ENCODE measurements at places on chromosomes 11 and 22.

DNA sequence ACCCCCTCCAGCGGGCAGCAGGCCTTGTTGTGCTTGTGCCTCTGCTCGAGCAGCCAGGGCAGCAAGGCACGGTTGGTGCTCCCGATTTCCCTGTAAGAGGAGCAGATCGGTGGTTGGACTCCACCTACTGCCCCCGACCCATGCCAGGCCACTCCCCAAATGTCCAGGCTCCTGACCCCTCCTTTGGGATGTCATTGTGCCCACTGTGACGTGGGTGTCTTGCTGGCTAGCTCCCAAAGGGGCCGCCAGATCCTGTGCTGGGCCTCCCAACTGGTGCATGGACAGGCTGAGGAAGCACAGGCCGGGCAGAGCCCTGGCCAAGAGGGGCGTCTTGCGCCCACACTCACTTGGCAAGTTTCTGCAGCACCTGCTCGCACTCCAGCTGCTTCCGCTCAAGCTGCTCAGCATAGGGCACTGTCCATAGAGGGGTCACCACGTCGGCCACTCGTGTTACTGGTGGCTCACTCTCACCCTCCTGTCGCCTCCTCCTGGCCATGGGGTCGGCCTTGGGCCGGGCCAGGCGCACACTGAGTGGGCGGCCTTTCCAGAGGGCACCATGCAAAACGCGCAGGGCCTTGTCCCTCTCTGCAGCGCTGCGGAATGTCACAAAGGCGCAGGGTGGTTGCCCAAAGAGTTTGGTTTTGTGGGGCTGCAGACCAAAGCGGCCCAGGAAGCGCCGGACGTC, at the start of gene RANBP1:
Gene RANBP1, plus strand, starts transcription at position 414 of the 685 bp plus-strand sequence. Its CDS starts 81 bp downstream, at position 495.
- peak; percentile 47 for DNase-seq

GRCh38 chr11:117866526-117866925, 9.9 kb downstream of the FXYD6 start:
- no peak for DNase-seq

DNA sequence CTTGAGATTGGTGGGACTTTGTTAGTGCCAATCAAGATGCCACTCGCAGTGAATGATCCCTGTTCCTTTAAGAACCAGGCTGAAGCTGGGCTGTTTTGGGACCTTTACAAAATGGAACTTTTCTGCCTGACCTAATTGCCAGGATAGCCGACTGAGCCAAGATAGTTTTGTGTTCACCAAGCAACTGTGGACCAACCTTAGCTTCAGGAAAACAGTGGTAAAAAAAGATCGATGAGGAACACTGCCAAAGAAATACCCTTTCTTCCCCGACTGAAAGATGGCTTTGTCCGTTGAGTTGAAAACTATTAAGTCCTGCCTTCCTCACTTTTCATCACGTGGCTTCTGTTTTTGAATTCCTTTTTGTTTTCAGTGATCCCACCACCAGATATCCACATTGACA, 157.9 kb upstream of the SORL1-AS1 start:
- DNase-seq, result no peak

GRCh38 chr22:42945027-42945426, 69.9 kb downstream of the PACSIN2 start:
- no peak for DNase-seq

- DNase-seq, result no peak
Observed at GRCh38 chr22:35299217-35299672, 449 bp upstream of the TOM1 start.

DNA sequence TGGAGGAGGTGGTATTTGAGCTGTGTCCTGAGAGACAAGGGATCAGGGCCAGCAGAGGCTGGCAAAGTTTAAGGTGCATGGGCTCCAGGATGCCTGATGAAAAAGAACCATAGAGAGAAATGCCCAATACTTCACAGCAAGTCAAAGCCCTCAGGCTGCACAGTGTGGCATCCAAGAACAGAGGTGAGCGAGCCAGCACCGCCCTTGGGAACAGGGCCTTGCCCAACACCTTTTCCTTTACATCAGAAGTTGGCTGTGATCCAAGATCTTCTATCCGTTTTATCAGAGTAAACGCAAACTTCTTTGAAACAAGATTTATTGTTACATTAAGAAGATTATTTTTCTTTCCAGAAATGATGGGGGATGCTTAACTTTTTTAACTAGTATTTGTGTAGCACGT, 1.4 kb downstream of the B3GNT6 start:
- DNase-seq, result no peak

DNA sequence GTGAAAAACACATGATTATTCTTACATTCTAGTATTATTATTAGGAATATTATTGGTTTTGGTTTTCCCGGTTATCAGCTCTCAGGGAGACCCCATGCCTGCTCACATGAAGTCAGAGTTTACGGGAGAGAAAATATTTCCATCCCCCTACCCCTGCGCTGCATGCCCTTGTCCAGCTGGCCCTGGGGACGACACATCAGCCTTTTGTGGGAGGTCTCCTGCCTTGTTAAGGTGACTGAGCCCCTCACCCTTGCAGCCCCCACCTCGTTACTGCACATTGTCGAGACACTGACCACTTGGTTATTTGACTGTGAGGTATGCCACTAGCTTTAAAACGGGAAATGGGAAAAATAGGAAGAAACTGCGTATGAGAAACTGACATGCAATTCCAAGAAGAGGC, 63.0 kb downstream of the PARVG start:
- DNase-seq, result no peak

GRCh38 chr11:75345455-75346160, 5.9 kb downstream of the ARRB1 start:
- DNase-seq, result no peak

DNA sequence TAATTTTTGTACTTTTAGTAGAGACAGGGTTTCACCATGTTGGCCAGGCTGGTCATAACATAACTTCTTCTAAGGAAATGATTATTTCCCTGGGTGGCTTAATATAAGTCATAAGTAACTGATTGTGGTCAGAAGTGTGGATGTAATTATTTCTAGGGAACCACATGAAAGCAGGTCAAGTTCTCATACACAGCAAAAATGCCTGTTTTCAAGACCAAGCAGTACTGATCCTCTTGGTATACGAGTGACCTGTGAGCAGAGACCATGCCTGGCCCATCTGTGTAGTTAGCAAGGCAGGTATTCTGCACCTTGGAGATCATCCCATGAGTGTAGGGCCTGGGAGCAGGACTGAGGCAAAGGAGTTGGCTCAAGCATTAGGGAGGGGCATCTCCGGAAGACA, 32.5 kb upstream of the NUCB2 start:
- DNase-seq, result no peak

- no peak for DNase-seq
Observed at GRCh38 chr11:44399968-44400367, 90.0 kb upstream of the ALX4 start.

- DNase-seq, result no peak
Observed at GRCh38 chr22:26848244-26848920, 191.0 kb downstream of the MIAT start.

- no peak for DNase-seq
Observed at GRCh38 chr22:35830305-35830704, 112.6 kb downstream of the APOL5 start.

GRCh38 chr11:44952082-44952481, 1.4 kb upstream of the TP53I11 start:
- DNase-seq, result no peak

- no peak for DNase-seq
Observed at GRCh38 chr11:111221208-111221607, 24.3 kb upstream of the POU2AF2 start.

GRCh38 chr22:38864361-38865191, 7.4 kb downstream of the CBX6 start:
- DNase-seq, result no peak

DNA sequence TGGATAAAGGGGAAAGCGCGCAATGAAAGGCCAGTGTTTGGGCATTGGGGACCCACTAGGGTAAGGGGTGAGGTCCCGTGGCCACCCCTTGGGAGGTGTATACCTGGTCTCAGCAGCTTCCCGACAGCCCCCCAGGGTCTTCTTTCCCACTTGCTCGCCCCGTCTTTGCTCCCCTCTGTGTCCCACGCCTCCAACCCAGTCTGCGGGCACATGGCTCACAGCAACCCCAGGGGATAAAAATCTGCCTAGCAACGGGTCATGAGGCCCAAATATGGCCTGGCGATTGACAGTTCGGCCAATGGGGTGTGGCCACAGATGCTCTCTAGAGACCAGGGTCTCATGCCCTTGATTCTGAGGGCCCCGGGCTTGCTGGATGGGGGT, 41.6 kb downstream of the AHNAK start:
- no peak for DNase-seq

DNA sequence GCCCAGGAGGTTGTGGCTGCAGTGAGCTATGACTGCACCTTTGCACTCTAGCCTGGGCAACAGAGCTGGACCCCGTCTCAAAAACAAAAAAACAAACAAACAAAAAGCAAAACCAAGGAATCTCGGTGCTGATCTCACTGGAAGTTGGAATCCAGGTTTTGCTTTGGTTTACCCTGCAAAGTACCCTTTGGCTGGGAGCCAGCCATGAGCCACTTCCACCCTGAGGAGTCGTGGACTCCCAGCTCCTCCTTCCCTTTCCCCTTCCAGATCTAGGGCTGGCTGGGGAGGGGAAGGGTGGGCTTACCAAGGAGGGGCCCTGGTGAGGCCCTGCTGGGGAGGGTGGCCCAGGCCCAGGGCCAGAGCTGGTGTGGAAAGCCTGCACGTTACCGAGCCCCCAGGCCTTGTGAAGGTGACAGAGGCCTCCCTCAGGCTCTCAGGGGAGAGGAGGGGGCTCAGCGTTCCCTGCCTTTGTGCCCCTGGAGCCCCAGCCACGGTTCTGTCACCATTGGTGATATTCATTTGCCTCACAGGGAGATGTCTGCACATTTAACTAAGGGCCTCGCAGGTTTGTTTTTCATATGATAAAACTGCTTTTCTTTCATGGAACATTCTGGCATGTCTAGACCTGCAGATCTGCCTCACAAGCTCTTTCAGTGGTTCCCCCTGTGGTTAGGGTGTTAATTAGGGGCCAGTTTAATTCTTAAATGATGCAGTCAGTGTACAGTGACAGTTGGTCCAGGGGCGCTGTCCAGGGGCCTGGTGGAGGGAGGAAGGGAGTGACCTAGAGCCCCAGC, 29.0 kb downstream of the FBLN1 start:
- DNase-seq, result no peak

DNA sequence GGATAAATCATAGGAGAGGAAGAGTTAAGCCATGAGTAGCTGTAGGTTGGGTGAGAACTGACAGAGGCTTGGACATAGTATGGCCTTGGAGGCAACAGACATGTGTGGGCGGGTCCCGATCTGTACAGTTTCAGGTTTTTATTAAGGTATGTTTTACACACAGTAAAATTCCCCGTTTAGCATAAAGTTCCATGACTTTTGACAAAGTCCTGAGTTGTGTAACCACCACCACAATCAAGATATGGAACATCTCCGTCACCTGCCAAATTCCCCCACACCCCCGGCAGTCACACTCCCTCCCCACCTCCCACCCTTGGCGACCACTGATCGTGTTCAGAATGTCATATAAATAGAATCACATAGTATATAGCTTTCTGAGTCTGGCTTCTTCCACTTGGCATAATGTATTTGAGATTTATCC, 68.1 kb downstream of the GRIK4 start:
- no peak for DNase-seq

DNA sequence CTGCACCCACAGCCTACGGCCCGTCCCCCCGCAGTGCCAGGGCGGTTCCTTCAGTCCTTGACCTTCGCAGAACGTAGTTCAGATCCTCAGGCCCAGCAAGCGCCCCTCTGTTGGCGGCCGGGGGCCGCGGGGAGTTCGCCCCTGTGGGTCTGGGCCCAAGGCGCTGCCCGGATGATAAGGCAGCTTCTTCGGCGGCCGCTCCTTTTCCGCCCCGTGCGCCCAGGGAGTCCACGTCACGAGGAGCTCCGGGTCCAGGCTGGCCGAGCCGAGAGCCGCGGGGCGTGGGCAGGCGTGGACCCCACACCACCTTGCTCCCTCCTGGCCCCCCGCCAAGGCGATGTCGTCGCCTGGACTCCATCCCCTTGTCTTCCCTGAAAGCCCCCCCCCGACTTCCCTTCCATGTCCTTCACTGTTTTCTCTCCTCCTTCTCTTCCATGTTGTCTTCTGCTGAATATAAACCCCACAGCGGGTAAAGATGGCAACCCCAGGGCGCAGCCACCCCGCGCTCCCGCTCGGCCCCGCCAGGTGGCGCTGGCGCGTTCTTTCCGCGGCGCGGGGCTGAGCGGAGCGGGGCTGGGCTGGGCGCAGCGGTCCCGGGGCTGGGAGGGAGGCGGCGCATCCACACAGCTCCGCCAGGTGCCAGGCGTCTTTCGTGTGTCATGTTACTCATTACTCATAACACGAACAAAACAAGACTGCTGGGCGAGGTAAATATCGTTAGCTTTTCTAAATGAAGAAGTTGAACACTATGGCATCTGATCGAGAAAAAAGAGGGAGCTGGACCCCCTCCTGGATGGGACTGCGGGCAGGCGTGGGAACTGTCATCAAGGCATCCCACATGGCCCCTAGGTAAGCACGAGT, 321.0 kb downstream of the NTM start:
- DNase-seq, result no peak

GRCh38 chr11:36228689-36229088, 60.5 kb downstream of the COMMD9 start:
- no peak for DNase-seq

DNA sequence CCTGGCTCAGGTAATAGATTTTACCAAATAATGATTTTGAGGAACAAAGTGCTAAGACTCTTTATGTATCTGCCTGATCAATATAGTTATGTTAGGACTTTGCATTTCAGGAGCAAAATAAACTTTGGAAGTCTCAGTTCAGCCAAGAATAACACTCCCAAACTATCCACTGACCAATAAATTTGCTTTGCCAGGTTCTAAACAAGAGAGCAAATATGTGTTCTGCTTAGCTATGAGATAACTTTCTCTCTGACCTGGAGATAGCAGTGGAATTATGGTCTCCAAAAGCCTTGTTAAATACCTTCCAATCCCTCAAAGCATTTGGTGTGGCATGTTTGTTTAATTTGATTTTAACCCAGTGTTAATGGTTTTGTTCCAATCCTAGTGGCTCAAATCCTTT, 1541.1 kb downstream of the FAM181B start:
- DNase-seq, result no peak

DNA sequence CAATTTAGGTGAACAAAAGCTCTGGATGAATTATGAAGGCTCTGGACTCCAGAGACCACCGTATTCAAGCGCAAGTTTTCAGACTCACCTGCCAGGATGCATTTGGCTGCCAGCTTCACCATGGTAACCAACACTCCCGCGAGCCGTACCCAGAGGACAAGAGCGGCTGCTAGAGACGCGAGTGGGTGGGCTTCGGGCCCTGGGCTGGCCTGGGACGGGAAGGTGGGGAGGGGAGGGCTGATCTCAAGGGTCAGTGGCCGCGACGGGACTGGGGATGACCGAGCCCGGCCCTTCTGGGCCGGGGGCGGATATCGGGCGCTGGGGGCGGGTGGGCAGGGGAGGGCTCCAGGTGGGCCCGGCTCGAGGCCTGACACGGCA, 344 bp downstream of the IFT27 start:
- peak; percentile 30 for DNase-seq

- DNase-seq, result no peak
Observed at GRCh38 chr11:107006076-107006833, 12.0 kb downstream of the GUCY1A2 start.

- no peak for DNase-seq
Observed at GRCh38 chr11:69276165-69276564, 17.8 kb upstream of the MYEOV start.

DNA sequence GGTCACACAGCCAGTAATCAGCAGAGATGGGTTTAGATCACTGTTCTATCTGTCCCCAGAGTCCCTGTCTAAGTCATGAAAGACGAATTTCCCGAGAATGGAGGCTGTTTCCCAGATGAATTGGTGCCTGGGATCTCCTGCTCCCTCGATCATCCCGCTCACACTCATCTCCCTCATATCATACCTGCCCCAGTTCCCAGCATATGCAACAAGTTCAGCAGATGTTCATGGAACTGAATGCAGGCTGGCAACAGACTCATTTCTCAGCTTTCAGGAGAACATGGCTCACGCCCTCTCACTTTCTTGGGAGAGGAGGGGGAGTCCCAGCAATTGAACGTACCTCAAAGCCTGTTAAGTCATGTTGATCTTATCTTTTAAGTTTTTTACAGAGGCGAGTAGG, 22.1 kb downstream of the CD6 start:
- DNase-seq, result no peak
